ENCODE measurements at places on chromosomes 4 and X. TPM values are rescaled to one million over a fixed set of nuclear protein-coding genes. Genes with fewer than 3 reads are reported as not detected.

Gene NEIL3
- total RNA-seq: 2.1 TPM

GRCh38 chr4:176186067-176186466, 9.3 kb downstream of the SPATA4 start:
- no peak for DNase-seq

- DNase-seq: no peak
These were observed 4.7 kb downstream of the BLTP1 start for GRCh38 chr4:122156819-122157218.

DNA sequence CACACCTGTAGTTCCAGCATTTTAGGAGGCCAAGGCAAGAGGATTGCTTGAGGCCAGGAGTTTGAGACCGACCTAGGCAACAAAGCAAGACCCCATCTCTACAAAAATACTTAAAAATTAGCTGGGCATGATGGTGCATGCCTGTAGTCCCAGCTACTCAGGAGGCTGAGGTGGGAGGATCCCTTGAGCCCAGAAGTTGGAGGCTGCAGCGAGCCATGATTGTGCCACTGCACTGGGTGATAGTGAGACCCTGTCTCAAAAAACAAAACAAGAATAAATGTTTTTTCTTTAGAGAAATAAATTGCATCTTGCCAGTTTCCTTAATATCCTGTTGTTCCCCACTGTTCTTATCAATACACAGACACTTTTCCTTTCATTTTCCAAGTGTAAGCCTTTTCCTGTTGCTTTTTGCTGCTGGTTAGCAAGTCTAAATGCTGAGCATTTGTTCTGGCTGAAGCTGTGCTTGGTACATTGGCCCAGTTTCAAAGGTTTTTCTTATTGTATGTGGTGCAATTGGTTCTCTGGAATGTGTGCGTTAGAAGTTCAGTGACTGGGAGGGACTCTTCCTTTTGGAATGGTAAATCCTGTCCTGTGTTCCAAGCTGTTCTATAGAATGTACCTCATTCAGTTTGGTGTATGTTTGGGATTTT, 98.2 kb downstream of the AFF1 start:
- DNase-seq: no peak

Gene WAS
- not detected for total RNA-seq

DNA sequence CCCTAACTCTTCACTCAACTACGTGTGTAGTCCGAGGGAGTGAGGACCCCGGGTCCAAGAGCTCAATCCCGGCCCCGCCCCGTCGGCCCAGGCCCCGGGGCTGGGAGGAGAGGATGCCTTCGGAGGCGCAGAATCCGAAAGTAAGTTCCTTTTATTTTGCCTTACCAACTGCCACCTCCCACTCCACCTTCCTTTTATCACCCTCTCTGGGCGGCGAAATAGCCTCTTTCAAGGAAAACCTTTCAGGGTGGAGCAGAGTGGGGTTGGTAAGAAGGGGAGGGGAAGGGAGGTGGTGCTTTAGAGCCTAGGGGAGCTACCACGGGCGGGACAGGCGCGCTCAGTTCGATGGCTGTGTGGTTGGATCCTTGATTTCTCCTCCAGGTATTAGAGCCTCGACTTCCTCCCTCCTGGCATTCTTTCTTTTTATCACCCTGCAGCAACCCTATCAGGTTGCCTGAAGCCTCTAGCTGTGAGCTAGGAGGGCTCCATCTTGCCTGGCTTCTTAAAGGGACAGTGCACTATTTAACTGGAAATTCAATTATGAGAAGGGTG, 191.2 kb downstream of the RRAGB start:
- no peak for DNase-seq

DNA sequence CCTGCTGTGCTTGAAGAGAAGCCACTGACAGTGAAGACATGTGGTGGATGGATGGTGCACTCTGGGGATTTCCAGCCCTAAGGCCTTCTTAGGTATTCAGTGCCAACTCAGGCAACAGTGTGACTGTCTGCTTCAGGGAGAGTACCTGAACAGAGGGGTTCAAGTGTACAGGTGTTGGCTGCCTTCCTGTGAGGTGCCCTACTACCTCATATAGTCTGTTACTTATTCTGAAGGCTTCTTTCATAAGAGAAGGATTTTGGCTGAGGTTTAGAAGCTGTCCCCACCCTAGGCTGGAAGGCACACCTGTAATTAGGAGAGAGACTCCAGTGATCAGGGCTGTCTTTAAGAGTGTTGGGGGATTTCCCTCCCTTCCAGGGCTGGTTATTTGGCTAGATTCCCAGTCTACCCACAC, 1.8 kb downstream of the FTHL17 start:
- DNase-seq: no peak

DNA sequence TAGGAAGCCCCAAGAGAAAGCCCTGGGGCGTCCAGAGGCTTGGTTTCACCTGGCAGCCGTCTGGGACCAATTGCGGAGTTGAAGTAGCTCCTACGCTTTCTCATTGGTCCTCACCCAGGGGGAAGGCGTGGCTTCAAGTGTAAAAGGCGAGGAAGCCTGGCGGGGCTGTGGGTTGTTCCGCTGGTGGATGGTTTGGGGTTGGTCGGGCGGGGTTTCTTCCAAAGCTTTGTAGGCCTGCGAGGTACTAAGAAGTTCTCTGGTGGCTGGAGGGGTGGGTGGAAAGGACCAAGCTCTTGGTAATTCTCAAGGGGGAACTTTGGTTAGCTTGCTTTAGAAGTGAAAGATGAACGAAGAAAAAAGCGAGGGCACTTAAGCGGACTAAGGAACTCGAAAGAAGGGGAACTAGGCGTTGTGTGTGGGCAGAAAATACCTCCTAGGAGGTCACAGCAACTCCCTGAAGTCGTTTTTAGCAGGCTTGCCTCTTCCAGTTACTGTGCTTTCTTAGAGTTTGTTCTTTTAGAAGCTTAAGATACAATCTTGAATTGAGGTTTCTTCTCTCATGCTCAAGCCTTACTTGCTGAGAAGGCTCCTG, 36.6 kb downstream of the CCNG2 start:
- no peak for DNase-seq

DNA sequence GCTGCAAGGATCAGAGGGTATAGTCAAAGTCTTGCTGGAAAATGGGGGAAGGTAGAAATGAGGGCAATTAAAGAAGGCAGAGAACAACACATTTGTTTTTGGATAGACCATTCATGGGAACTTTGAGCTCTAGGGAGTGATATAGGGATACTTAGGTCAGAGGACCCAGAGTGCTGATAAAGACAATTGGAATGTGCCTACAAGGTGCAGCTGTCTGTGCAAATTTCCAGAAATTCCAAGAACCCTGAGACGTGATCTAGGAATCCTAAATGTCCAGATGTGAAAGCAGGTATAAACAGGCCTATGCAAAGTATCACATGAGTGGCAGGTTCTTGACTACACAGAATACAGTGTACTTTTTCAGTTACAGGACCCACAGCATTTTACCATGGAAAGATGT, 24.2 kb downstream of the FNIP2 start:
- DNase-seq: no peak

DNA sequence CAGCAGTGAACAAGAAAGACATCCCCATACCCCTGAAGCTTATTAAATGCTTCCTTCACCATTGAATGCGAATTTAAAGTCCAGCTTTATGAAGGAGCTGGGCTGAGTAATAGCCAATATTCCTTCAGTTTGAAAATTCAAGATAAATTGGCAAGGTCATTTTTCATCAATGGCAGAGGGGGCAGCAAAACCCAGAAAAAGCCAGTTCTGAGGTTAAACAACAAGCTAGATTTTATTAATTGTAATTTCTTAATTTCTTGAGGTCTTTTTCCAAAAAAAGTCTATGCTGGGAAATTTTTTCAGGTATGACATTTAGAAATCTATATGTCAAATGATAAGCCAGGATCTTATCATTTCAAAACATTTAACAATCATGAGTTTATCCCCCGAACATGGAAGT, 808.9 kb downstream of the RPA4 start:
- no peak for DNase-seq

DNA sequence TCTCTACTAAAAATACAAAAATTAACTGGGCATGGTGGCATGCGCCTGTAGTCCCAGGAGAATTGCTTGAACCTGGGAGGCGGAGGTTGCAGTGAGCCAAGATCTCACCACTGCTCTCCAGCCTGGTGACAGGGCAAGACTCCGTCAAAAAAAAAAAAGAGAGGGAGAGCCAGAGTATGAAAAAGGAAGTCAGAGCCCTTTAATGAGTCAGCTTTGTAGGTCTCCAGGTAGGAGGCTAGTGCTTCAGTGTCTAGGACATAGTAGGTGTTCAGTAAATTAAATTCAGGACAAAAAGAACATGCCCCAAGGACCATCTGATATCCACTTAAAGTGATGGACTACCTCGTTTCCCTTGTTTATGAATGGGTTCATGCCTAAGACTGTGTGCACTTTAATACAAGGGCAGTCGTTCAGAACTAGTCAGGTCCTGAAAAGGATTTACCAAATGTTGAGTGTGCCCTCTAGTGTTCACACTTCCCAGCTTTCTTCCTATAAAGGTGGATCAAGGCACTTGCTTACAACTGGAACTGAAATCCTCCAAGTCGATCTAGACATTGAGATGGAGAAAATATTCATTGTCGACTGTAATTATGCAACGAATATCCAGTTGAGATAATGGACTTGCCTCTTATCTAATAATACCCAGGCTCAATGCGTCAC, 29.0 kb downstream of the F9 start:
- peak; percentile 18 for DNase-seq

- no peak for DNase-seq
These were observed 43.7 kb downstream of the IL15 start for GRCh38 chr4:141680060-141680459.

DNA sequence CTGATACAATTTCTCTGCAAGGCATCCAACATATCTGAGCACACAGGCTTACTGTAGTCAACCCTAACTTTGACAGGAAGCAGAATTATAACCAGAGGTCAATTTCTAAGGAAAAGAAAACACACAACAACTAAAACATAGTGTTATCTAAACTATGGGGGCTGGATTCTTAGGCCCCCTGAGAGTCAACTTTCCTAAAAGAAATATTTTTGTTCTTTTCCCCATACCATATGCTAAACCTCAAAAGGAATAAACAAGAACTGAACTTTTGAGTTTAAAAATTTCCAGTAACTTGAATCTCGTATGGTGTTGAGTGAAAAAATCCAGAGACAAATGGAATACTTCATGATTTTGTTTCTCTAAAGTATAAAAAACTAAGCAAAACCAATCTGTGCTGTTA, 42.9 kb downstream of the ATXN3L start:
- no peak for DNase-seq

DNA sequence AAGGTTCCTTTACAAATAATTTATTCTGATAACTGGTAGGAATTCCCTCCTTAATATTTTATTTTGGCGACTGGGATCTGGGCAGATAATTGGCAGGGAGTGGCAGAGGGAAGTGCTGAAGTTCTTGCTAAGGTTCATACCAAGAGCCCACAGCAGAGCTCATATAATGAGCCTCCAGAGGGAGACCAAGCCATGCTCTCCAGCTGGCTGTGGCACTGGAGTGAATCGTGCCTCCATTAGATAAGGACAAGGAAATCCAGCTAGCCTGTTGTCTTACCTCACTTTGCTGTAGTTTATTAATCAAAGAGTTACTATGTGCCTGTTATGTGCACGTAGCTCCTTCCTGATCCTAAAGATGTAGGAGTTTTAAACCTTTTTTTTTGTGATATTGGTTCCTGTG, 1.3 kb downstream of the ASB12 start:
- DNase-seq: no peak

Gene FTHL17
- not detected for total RNA-seq

GRCh38 chrX:119145241-119145653, 17.6 kb upstream of the KIAA1210 start:
- no peak for DNase-seq

DNA sequence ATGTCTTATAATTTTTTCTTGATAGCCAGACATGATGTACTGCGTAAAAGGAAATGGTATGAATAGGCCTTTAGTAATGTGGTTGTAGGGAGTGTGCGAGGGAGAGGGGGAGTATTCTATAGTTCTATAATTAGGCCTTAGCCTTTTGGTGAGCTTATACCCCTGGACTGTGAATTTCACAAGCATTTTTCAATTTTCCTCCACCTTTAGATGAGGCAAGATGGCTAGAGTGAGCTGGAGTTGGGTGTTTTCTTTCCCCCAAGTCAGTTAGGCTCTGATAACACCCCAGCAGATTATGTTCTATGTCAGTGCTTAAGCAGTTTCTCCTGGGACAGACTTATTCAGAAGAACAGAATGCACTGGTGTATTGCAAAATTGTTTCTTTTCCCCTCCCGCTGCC, 210.2 kb upstream of the NPY2R start:
- DNase-seq: no peak

GRCh38 chr4:115292320-115293092, 179.1 kb upstream of the NDST4 start:
- DNase-seq: no peak

DNA sequence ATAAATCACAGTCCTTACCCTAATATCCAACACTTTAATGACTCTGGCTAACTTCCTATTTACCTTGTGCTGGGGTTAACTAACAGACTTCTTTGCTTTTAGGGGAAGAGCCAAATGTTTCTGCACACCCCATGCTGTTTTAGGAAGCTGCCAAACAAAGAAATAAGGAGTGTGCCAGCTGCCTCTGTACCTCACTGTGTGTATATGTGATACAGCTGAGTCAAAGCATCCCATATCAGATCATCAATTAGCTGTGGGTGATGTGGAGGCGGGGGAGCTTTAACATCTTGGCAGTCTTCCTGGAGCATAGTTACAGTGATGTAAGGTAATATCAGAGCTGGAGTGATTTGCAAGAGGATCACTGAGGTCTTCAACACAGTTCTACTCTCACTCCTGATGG, 95.4 kb downstream of the COL25A1 start:
- DNase-seq: peak; percentile 2

GRCh38 chr4:2258091-2259035, 3.5 kb downstream of the MXD4 start:
- DNase-seq: no peak

GRCh38 chr4:41320278-41320677, 63.5 kb downstream of the UCHL1 start:
- no peak for DNase-seq

Gene CD38
- not detected for total RNA-seq

- DNase-seq: peak; percentile 35
These were observed 187.6 kb downstream of the RAPGEF2 start for GRCh38 chr4:159290321-159291030.

Gene CT45A1
- total RNA-seq: not detected

DNA sequence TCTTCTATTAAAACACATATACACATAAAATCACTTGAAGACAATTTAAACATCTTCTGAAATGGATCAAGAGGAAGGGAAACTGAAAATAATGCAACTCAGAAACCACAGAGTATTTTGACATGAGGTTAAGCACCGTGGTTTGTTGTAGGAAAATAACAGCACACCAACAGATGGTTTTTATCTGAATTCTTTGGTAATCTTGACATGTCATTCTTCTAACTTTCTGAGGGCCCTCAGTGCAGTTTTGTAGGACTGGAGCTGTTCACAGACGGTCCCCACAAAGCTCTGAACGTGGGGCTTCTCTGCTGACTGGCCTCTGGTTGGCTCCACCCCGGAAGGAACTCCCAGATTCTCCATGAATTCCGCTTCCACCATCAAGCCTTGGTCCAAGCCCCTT, 16.0 kb upstream of the TLR8 start:
- no peak for DNase-seq

- no peak for DNase-seq
These were observed 22.0 kb downstream of the MSX1 start for GRCh38 chr4:4881432-4881831.

GRCh38 chrX:20067709-20068561, 48.8 kb downstream of the MAP7D2 start:
- peak; percentile 76 for DNase-seq

Gene TRPC5OS
- not detected for total RNA-seq
